ENCODE measurements at places on chromosomes 2 and 18.
A peak's percentile ranks its signal among the peaks of the same experiment; 100 is the strongest.

DNA sequence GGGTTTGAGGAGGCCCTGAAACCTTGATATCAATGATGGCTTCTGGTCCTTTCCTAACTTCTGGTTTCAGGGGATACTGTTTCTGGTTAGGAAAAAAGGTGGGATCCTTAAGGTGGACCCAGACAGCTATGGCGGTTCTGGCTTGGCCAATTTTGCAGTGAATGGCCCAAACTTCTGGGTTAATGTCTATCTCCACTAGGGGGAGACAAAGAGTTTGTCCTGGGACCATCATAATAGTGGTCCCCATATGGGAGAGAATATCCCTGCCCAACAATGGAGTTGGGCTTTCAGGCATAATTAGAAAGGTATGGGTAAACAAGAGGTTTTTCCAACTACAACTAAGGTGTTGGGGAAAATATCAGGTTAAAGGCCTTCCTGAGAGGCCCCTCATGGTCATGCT lies 273.5 kb downstream of the CALCRL start:
- no peak for DNase-seq

- no peak for DNase-seq
Measured at GRCh38 chr2:174635776-174636404, 38.3 kb upstream of the WIPF1 start.

DNA sequence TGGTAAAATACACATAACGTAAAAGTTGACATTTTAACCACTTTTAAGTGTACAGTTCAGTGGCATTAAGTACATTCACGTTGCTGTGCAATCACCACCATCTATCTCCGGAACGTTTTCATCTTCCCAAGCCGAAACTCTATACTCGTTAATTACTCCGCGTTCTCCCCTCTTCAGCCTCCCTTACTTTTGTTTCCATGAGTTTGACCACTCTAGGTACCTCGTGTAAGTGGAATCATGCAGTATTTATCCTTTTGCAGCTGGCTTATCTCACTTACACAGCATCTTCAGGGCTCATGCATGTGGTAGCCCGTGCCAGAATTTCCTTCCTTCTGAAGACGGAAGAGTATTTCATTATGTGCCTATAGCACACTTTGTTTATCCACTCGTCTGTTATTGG lies 225.2 kb downstream of the SLC4A3 start:
- no peak for DNase-seq

GRCh38 chr2:216389570-216389969 lies 17.3 kb upstream of the MARCHF4 start:
- no peak for DNase-seq

DNA sequence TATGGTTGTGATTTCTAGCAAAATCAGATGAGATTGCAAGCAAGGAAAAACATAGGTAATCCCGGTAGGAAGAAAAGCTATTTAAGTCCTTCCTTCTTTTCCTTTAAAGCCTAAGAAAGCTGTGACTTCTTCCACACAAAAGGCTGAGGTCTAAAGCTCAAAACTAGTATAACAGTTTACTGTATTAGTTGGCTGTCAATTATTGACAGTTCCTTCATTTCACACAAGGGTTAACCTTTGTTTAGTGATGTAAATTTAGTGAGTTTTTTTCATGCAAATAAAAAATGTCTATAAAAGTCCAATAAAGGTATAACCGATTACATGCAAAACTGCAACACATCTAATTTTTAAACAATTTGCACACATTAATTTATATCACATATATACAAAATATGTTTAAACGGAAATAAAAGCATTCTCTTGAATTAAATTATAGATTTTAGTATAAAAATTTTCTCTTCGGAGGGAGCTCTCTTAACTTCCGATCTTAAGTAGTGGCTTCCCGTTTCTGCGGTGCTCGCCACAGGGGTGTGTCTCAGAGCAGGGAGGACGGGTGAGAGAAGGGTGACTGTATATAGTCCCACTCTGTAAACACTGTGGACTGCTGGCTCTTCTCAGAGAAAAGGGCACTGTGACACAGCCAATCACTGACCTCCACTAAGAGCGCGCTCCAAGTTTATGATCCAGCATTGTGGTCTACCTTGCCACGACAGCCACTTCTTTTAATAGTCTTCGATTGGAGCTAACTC lies 33.4 kb downstream of the TTR start:
- DNase-seq: no peak

- no peak for DNase-seq
Measured at GRCh38 chr18:5410582-5410981, 115.1 kb upstream of the ZBTB14 start.

- no peak for DNase-seq
Measured at GRCh38 chr18:72261590-72261989, 282.6 kb downstream of the CBLN2 start.

- peak; percentile 67 for DNase-seq
Measured at GRCh38 chr2:200406379-200406778, 99.9 kb downstream of the SPATS2L start.

DNA sequence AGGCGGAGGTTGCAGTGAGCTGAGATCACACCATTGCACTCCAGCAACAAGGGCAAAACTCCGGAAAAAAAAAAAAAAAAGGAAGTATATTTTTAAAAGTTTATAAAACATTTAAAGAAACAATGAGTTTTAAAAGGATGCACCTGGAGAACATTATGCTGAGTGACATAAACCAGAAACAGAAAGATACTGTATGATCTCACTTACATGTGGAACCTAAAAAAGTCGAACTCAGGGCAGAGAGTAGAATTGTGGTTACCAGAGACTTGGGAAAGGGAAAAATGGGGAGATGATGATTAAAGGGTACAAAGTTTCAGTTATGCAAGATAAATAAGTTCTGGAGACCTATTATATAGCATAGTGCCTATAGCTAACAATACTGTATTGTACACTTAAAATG lies 52.8 kb upstream of the RTN4 start:
- no peak for DNase-seq

DNA sequence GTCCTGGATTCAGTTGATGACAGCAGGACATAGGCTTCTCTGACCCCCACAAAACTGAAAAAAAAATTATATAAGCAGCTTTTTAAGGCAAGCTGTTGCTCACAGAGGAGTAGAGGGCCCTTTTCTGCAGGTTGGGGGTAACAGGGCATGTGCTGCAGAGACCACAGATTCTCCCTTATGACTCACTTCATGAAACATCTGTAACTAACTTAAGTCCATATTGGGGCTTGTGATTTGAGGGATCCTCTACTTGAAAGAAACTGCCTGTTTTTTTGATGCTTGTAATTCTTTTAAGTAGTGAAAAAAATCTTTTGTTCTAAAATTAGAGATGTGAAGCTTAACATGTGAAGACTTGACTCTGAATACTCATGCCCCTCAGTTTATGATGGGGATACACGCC lies 33.4 kb downstream of the XRCC5 start:
- DNase-seq: peak; percentile 18

DNA sequence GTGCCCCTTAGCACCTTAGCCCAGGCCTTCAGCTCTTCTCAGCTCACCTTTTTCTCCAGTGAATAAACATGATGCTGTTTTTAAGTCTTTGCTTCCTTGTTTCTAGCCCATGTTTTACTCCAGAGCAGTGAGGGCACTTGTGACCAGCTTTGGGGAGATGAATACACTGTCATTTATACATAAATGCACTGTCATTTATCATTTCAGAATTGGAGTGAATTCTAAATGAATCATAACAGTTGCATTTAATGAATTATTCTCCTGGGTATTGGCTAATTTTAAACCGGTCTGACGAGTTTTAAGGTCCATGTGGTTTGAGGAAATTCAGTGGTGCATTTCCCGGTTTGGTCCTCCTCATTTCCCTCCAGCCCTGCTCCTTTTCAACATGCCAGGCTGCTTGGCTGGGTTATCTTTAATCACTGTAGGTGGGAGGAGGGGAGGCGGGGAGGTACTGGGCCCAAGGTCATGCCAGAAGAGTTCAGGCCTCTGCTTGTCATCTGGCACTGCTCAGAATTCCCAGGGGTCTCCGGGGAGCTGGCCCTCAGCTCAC lies 23.9 kb downstream of the PRKCE start:
- DNase-seq: no peak

DNA sequence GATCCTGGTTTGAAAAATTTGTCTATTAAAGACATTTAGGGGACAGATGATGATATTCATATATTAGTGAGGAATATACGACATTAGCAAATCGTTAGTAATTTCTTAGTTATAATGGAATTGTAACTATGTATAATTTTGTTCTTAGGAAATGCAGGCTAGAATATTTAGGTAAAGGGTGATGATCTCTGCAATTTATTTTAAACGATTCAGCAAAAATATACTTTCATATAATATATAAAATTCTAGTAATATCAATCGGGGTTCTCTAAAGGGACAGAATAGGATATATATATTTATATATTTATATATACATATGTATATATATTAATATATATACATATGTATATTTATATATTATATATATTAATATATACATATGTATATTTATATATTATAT lies 142.5 kb upstream of the DNAJC10 start:
- no peak for DNase-seq

DNA sequence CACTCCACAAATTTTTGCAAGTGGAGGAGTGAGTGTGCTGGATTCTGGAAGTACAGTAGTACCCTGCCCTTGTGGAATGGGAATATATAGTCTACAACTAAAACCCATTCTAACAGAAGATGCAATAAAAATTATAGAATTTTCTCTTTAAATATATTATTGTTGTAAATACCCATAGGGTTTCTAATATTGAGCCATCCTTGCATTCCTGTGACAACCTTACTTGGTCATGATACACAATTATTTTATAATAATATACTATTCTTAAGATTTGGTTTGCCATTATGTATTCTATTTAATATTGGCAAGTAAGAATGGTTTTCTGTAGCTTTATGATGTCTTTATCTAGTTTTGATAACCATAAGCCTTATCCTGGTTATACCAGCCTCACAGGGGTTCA lies 52.2 kb downstream of the EML6 start:
- DNase-seq: no peak

GRCh38 chr18:6437937-6438818 lies 23.5 kb upstream of the L3MBTL4 start:
- DNase-seq: no peak

GRCh38 chr2:101205521-101206479 lies 46.9 kb upstream of the CNOT11 start:
- peak; percentile 92 for DNase-seq

DNA sequence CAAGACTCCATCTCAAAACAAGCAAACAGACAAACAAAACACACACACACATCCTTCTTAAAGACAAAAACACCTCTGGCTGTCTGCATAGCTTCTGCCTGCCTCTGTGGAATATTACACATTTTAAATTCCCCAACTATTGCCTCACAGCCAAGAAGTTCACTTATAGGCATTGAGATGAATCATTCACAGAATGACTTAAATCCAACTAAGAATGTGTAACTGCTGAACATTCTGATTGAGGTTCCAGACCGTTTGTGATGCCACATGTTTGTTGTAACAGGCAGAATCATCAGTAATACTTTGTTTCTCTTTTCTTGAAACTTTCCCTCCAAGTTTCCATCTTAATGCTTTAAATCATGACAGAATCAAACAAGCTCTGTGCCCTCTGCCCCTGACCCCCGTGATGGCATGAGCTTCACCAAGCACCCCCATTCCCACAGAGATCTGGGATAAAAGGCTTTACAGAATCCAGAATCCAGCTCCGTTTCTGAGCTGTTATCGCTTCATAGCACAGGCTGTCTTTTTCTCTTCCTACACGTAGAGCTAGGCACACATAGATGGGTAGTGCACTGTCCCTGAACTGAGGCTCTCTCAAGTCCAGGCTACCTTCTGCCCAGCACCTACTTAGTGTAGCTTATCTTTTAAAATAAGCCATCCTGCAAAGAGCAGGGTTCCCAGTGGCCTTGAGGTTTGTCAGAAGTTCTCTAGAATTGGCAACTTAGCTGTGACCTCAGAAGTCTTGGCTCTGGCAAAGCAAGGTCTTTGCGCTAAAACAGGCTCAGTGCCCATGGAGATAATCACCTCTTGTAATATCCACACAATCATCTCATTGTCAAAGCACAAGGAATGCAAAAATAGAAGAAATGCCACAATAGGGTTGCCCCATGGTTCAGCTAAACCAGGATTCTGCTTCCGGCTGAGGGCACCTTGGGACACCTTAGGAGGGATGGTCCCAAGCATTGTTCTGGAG lies 32.9 kb downstream of the EPAS1 start:
- peak; percentile 83 for DNase-seq

DNA sequence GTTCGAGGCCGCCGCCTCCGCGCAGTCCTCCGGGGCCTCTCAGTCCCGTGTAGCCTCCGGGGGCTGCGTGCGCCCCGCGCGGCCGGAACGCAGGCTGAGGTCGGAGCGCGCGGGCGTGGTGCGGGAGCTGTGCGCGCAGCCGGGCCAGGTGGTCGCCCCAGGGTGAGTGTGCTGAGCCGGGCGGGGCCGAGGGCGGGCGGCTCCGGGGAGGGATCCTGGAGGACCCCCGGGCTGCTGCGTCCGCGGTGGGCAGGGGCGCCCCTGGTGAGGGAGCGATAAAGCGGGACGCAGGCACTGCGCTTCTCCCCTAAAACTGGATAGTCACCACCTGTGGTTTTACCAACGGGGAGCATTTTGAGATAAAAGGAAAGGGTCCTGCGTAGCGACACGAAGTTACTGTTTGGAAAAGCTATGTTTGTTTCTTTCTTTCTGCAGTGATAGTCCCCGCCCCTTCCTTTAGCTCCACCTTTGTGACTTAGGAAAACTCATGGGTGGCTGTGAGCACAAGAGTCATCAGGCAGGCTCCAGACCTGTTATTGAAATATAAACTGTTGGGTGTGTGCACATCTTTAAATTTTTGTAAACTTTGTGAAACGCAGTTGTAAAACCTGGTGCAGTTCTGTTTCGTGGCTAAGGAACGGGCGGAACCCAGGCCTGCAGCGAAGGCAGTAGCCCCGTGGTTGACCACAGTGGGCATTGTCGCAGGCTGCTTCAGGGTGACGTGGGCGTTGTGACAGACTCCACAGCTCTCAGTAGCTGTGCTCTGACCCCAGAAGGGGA lies 687 bp downstream of the CTDP1 start:
- no peak for DNase-seq

DNA sequence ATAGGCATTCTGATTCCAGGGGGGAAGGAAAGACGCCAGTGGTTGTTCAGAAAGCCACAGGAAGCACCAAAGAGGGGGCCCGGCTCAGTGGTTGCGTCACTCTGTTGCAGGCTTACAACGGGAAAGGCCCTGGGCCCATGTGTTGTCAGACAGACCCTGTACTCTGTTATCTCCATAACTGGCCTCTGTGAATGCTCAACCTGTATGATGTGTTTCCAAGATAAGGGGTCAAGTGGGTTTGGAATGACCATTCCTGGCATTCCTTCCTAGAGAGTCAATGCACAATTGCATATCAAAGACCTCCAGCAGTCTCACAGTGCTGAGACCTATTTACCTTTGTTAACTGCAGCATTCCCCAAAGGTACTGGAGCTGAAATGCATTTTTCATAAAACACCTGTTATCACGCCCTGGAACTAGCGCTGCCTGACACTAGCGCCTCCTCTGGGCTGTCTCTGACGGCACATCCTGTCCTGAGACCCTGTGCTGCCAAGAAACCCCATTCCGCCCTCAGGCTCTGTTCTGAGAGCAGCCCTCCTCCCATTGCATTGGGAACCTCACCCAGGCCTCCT lies 13.2 kb upstream of the LRRFIP1 start:
- peak; percentile 95 for DNase-seq

DNA sequence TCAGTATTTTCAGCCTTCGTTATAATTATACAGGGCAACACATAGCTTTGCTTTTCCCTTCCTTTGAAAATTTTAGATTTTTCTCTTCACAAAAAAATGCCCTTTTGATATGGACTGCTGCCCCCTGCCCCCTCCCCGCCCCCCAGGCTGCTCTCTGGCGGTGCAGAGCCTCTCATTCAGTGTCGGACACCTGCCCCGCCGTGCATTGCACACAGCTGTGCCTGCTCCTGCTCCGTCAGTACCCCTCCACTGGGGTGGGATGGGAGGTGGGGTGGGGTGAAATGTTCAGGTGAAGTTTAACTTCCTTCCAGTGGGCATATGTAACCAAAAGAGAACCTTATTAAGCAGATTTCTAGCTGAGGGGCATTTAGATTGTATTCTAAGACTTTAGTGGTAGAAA lies 148.0 kb downstream of the CCDC85A start:
- DNase-seq: no peak
